ENCODE measurements at places on chromosomes 12 and 14.

DNA sequence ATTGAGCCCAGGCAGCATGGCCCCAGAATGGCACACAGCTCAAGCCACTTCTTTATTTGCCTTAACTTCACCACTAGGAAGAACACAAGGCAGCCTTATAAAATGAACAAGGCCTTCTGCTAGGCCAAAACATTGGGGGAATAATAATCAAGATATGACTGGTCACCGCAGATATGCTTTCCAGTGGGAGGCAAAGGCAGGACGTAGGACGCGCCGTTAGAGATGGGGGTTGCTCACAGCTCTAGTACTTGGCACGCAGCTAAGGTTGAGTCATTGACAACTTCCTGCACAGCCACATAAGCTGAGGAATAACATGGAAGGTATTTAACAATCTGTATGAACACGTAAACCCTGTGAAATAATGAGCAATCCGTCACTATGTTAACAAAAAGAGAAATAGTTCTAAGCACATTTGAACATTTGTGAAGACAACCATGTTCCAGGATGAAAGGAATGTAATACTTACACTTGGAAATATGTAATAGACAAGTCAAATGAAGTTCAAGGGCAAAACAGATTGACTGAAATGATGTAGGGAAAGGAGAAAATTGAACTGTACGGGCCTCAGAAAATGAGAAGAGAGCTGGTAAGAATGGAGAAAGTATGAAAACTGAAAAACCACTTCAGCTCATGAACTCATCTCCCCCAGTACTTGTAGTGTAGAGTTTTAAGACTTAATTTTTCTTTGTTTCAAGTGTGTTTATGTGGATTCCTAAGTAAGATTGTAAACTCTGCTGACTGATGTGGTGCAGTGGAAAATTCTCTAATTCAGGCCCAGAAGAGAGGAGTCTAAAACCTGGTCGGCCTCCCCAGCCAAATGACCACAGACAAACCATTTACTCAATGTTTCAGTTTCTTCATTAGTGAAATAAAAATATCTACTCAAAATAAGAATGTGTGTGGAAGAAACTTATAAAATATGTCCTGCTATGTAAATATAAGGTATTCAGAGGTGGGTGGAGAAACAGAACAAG, 59.3 kb upstream of the CCDC91 start:
- DNase-seq: peak; percentile 34

GRCh38 chr14:61462566-61463193, 141.3 kb downstream of the PRKCH start:
- DNase-seq: no peak

- peak; percentile 4 for DNase-seq
Observed at GRCh38 chr14:89750281-89750755, 204.2 kb downstream of the EFCAB11 start.

GRCh38 chr12:2290516-2291065, 237.8 kb downstream of the CACNA1C start:
- DNase-seq: no peak

GRCh38 chr12:57213763-57214397, 2.7 kb upstream of the NXPH4 start:
- DNase-seq: no peak

GRCh38 chr12:83168751-83169150, 482.0 kb downstream of the TMTC2 start:
- no peak for DNase-seq

Measured in activated CD4-positive, alpha-beta T cell treated with anti-CD3 and anti-CD28 coated beads, Interleukin-2, amount 50 U/mL, for 16 hours (primary cell).